CD4-positive, alpha-beta T cell (primary cell): ENCODE measurements at places on chromosomes 11 and 22. TPM values are rescaled to one million over a fixed set of nuclear protein-coding genes. Genes with fewer than 3 reads are reported as not detected.

DNA sequence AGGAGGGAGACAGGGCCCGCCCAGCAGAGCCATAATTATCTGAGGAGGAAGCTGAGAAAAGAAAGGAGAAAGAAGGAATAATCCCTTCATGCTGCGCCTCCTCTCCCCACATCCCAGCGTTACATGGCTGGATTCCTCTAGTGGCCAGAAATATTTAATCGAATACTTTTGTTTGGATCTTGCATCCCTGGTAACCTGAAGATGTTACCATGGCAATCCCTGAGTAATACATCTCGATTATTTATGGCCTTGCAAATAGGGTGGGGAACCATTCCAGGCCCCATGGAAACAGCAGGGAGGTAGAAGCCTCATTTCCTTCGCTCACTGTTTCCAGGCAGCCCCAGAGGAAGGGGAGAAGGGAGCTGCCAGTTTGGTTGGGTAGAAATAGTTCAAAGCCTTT lies 357.7 kb downstream of the BUD13 start:
- no peak overlapping the region for H3K4me3 ChIP-seq
- no peaks in the 10 kb centered on the region for H3K4me1 ChIP-seq
- H3K27ac ChIP-seq = no peak overlapping the region
- no peak for DNase-seq

GRCh38 chr11:134414766-134415765 lies 3.0 kb upstream of the B3GAT1 start:
- H3K4me3 ChIP-seq = no peak overlapping the region
- H3K36me3 ChIP-seq = no peaks in the 10 kb centered on the region
- peaks cover 23% of the 10 kb centered on the region for H3K4me1 ChIP-seq
- H3K27me3 ChIP-seq = peaks cover 50% of the 10 kb centered on the region

DNA sequence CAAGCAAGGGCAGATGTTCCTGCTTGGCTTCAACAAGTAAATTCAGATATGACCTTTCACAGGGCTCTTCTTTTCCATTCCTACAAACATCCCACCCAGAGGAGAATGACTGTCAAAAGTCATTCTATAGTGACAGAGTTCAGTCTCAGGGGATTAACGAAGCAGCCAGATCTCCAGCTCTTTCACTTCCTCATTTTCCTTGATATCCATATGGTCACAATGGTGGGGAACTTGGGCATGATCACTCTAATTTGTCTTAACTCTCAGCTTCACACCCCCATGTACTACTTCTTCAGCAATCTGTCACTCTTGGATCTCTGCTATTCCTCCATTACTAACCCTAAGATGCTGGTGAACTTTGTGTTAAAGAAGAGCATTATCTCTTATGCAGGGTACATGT lies 15.0 kb upstream of the OR8B8 start:
- no peaks in the 10 kb centered on the region for H3K27me3 ChIP-seq
- no peaks in the 10 kb centered on the region for H3K36me3 ChIP-seq
- H3K4me3 ChIP-seq = no peak overlapping the region
- no peaks in the 10 kb centered on the region for H3K4me1 ChIP-seq

Gene OR51S1
- not detected for total RNA-seq

Gene RBM7
- 81.9 TPM for total RNA-seq

Gene CEP126
- 1.2 TPM for total RNA-seq

Gene ALG8
- 14.4 TPM for total RNA-seq

- H3K4me3 ChIP-seq = no peak overlapping the region
- H3K27me3 ChIP-seq = no peaks in the 10 kb centered on the region
- H3K27ac ChIP-seq = no peak overlapping the region
Observed at GRCh38 chr11:44731685-44732430, 5.1 kb downstream of the TSPAN18 start.

Gene TMEM121B
- 0.05 TPM for total RNA-seq

GRCh38 chr22:33227791-33228190 lies 169.6 kb upstream of the SYN3 start:
- H3K4me1 ChIP-seq = no peaks in the 10 kb centered on the region
- no peak overlapping the region for H3K4me3 ChIP-seq
- no peak overlapping the region for H3K27ac ChIP-seq

GRCh38 chr11:6233984-6234386 lies 451 bp downstream of the FHIP1B start:
- H3K4me1 ChIP-seq = peaks cover 25% of the 10 kb centered on the region
- peaks cover 2% of the 10 kb centered on the region for H3K36me3 ChIP-seq
- H3K27me3 ChIP-seq = no peaks in the 10 kb centered on the region
- peak overlapping the region; percentile 68 for H3K27ac ChIP-seq
- no peak for DNase-seq

DNA sequence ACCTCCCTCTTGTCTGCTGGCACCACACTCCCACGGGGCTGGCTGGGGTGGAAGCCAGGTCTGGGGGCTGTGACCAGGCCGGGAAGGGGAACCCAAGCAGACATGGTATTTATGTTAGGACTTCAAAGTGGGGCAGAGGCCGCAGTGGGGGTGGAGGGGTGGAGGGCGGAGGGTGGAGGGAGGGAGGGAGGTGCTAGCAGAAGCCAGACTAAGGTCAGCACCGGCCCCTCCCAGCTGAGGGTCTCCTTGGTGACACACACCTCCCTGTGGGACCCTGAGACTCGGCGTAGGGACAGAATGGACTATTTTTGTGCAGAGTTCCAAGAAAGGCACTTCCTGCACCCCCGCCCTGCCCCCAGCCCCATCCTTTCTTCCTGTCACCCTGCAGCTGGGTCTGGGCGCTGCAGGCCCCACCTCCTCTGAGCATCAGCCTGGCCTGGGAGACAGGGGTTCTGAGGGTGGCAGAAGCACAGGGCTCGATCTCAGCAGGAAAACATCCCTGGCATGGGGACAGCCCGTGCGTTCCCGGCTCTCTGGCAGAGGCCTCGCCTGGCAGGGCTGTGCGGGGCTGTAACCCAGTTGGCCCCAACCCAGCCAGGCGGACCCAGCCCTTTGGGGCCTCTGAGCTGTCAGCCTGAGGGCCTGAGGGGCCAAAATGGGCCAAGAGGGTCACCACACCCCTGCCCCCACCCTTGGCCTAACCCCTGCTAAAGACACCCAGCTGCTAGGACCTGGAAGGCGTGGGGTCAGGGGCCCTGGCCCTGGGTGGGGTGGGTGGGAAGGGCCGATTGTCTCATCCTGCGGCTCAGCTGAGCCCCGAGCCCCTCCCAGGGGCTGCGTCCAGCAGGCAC lies 9.6 kb upstream of the CD248 start:
- H3K27me3 ChIP-seq = no peaks in the 10 kb centered on the region
- no peak overlapping the region for H3K4me3 ChIP-seq
- H3K4me1 ChIP-seq = peaks cover 46% of the 10 kb centered on the region

Gene SLC39A13
- total RNA-seq = 36.6 TPM

- DNase-seq = no peak
- no peak overlapping the region for H3K4me3 ChIP-seq
- H3K4me1 ChIP-seq = no peaks in the 10 kb centered on the region
- H3K27me3 ChIP-seq = no peaks in the 10 kb centered on the region
- H3K36me3 ChIP-seq = no peaks in the 10 kb centered on the region
- H3K27ac ChIP-seq = no peak overlapping the region
Observed at GRCh38 chr11:1121331-1121812, 36.4 kb upstream of the MUC5AC start.

Gene MS4A2
- not detected for total RNA-seq
